ENCODE measurements at places on chromosomes 1 and 21.

GRCh38 chr1:96525657-96526557, 195.7 kb upstream of the PTBP2 start:
- DNase-seq: no peak

DNA sequence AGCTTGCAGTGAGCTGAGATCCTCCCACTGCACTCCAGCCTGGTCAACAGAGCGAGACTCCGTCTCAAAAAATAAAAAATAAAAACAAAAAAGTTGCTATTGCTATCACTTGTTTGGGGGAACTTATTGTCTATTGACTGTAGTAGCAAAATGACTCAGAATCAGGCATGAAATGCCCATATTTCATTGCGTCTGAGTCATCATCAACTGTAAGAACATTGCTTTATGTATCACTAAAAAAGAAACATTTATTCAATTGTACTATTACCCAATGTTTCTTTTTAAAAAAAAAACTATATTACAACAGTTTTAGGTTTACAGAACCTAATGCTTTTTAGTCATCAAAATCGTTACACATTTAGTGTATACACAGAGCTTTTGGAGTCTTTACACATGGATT, 91.0 kb upstream of the FMN2 start:
- DNase-seq: no peak

DNA sequence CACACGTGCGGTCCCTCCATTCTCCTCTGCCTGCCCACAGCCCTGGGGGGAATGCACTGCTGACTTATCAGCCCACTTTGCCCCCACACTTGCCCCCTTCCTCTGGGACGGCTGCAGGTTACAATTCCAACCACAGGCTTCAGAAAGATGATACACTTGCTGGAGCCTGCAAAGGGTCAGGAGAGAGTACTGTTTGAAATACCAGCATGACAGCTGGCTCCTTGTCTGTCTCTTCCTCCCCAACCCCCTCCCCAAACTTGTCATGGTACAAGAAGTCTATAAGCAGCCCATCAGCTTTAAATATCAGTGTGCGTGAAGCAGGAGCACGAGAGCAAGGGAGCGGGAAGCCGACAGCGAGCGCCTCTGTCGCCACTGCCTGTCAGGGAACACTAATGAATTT, 62.4 kb downstream of the ERI3 start:
- no peak for DNase-seq

DNA sequence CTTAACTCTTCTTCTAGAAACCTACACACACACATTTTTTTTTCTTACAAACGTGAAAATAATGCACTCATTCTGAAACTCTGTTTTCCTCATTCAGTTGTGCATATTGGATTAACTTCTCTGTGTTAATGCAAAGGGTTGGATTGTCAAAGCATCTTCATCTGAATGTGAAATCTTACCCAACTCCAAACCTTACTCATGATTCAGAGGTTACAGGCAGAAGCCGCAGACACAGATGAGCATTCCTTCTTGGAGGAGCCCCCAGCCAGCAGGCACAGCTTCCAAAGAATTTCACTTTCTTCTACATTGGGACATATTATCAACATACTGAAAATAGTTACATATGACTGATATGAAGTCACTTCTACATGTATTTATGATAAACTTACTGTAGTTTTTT, 15.7 kb downstream of the PATJ start:
- no peak for DNase-seq

DNA sequence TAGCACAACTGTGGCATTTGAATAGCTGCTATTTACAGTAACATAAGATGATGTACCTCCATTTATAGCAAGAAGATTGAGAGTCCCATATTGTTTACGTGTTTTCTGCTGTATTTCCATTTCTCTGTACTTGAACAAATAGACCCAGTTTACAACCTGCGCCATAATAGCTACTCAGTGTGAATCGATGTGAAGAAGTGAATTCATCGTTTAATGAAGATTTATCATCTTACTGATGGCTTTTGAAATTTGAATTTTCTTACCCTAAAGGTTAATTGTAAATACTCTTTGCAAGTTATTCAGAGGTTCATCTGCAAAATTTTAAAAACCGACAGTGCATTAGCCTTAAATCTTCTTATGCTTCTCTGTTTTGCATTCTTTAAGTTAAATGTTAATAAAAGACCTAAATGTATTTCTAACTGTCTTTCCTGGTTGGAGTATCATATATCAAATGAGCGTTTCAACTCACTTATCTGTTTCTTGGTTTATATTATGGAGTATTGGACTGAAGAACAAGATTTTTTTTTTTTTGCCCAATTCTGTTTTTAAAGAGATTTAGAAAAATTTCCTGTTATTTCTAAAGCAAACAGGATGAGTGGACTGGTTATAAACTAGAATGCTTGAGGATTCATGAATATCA, 2.2 kb downstream of the MACO1 start:
- no peak for DNase-seq

DNA sequence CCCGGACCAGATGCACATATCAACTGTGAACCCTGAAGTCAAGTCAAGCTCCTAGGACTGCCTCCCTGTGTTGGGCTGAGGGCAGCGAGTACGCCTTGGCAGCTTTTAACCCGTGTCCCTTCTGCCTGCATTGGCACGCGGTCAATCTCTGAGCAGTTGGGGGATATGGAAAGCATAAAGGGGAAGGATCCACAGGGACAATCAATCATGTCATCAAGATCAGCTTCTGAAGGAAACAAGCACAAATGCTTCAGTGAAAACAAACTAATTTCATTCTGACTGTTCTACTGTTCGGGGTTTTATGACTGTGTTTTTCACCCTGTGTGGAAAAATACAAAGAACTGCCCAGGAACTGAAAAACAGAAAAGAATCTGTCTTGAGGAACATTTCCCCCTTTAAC, 106.2 kb downstream of the RUNX1 start:
- DNase-seq: no peak

DNA sequence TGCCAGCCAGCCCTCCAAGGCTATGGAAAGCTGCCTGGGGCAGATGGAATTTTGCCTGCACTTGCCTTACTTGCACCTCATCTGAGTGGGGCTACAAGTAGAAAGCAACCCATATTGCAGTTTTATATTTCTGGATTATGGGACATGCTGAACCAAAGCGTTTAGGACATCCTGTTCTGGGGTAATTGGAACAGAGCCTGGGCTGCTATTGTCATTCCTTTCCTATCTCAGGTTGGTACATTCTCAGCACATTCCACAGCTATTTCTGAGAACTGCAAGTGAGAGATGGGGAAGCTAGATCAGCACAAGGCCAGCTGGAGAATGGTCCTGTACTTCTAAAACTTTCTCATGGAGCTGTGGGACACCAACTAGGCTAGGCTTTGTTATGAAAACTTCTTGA, 713.8 kb downstream of the KCNT2 start:
- DNase-seq: no peak
